ENCODE measurements at places on chromosomes 6 and 20.
A peak's percentile ranks its signal among the peaks of the same experiment; 100 is the strongest.

DNA sequence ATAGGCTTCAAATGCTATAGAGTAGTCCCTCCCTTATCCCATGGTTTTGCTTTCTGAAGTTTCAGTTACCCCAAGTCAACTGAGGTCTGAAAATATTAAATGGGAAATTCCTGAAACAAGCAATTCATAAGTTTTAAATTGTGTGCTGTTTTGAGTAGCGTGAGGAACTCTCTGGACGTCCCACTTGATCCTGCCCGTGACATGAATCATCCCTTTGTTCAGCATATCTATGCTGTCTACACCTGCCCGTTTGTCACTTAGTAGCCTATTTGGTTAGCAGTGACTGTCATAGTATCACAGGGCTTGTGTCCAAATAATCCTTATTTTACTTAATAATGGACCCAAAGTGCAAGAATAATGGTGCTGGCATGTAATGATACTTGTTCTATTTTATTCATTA lies 5.0 kb downstream of the PCMT1 start:
- no peak for DNase-seq

- no peak for DNase-seq
Observed at GRCh38 chr20:44799691-44800090, 10.7 kb downstream of the RIMS4 start.

GRCh38 chr6:150907383-150907782 lies 41.9 kb downstream of the MTHFD1L start:
- no peak for DNase-seq

DNA sequence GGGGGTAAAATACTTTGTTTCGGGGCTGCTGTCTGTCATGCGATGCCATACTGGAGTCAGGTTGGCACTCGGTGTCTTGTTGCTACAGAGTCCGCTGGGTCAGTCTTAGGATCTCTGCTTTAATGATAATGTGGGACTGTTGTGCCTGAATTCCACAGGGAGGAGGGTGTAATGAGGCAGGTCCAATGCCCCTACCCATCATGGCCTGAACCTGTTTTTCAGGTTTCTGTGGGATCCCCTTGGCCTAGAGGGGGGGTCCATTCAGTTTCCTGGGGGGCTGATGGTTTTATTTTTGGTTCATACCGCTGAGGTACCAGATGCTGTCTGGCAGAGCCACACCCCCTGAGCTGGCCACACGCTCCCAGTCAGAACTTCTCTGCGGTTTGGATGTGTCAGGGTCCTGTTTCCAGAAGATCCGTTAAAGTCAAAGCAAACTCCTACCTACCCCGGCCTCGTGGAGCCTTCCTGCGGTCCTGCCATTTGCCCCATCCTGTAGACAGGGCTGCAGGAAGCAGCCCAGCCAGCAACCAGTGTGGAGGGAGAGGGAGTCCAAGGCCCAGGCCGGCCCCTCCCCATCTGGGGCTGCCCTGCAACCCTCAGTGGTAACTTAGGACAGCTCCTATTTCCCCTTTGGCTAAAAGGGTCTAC lies 69.7 kb downstream of the TCP11 start:
- DNase-seq: no peak

GRCh38 chr6:18263418-18264218 lies 712 bp downstream of the DEK start:
- no peak for DNase-seq

GRCh38 chr6:9020001-9020400 lies 584.7 kb upstream of the SLC35B3 start:
- no peak for DNase-seq

DNA sequence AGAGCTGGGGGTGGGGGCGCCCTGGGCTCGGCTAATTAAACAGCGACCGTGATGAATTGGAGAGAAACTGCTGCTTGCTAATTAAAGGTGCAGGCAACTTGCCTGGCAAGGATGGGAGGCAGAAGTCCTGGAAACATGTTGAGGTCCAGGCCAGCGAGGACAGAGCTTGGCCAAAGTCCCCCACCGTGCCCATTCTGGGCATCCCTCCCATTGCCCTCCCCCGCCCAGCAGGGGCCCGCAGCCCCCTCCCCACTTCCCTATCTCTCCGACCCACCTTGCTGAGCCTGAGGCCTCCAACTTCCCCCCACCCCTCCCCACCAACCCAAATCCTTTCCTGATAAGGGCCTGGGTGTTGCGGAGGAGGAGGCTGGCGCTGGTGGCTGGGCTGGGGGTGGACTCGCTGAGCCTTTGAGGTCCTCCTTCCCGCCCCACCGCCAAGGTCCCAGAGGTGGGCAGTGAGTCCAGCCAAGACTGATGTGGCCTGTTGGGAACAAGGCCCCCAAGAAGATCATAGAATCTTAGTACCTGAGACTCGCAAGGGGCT lies 23.3 kb downstream of the C20orf203 start:
- no peak for DNase-seq

DNA sequence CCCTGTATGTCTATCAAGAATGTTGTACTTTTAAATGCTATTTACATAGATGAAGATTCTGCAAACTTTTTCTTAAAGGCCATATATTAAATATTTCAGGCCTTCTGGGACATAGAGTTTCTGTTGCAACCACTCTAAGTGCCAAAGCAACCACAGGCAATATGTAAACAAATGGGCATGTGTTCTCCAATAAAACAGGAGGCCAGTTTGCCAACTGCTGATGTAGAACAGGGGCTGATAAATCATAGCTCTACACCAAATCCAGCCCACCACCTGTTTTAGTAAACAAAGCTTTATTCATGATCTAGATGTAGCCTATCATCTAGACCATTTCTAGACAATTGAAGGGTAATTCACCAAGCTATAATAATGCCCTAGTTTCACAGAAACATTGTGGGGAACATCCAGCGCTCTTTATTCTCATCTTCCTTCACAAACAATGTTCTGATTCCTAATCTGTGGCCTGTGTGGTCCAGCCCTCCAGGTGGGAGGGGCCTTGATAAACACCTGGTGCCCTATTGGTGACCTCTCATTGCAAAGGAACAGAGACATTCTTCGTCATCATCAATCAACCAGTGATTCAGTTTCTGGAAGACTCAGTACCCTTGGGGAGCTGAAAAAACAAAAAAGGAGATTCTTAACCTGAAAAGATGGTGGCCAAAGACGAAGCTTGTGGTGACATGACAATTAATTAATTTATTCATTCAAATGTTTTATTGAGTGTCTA lies 80.2 kb downstream of the PREP start:
- no peak for DNase-seq

GRCh38 chr6:127938701-127939100 lies 37.8 kb upstream of the THEMIS start:
- peak; percentile 64 for DNase-seq

- peak; percentile 64 for DNase-seq
Observed at GRCh38 chr6:16316741-16317251, 78.4 kb downstream of the GMPR start.

DNA sequence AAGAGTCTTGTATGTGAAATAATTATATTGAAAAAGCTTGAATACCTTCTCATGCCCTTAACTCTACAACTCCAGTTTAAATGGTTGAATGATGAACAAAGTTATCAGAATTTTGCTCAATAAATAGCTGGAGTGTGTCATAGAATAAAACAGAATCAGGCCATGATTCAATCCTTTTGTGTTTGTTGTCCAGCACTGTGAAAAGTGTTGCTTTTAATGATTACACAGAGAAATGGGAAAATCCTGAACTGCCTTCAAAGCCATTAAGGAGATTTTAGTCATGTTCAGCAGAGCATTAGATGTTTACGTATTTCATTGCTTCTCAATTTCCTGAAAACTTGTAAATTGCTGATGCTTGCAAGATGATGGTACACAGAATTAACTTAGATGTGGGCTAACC lies 262.9 kb upstream of the BTBD3 start:
- no peak for DNase-seq

DNA sequence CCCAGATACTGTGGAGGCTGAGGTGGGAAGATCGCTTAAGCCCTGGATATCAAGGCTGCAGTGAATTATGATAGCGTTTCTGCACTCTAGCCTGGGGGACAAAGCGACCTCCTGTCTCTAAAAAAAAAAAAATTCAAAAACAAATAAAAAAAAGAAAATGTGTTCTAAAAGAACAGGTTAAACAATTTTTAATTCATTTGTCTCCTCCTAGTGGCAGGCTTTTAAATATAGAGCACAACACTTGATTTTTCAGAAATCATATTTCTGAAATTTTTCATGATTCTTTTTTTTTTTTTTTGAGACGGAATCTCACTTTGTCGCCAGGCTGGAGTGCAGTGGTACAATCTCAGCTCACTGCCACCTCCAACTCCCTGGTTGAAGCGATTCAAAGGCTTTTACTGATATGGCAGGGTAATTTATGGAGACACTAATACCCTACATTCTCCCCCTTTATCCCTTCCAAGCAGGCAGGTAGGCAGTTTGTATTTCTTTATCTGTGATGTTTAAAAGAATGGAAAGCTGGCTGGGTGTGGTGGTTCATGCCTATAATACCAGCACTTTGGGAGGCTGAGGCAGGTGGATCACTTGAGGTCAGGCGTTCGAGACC lies 8.7 kb upstream of the GTF3C6 start:
- DNase-seq: peak; percentile 41

GRCh38 chr20:36937402-36937770 lies 14.1 kb downstream of the SAMHD1 start:
- no peak for DNase-seq
